ENCODE measurements at places on chromosomes 13 and 19.

- no peak for DNase-seq
Measured at GRCh38 chr13:33090755-33091414, 74.7 kb downstream of the KL start.

- no peak for DNase-seq
Measured at GRCh38 chr19:13092606-13093235, 9.9 kb downstream of the LYL1 start.

- DNase-seq = no peak
Measured at GRCh38 chr13:111511805-111512504, 191.5 kb downstream of the TEX29 start.

DNA sequence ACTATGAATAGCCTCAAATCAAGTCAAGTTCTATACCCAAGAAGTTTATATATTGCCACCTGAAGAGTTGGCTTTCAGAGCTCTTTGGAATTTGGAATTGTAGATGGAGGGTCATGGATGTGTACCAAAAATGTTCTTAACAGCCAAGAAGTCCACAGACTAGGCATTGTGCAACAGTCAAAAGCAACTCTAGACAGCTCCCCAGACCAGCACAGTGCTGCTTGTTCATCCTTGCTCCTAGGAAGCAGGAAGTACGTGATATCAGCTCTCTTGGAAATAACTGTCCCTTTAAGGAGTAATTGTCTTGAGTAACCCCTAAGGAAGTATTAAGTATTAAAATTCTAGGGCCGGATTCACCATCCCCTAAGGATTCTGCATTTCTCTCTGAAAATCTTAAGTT, 30.7 kb upstream of the IL17D start:
- no peak for DNase-seq

DNA sequence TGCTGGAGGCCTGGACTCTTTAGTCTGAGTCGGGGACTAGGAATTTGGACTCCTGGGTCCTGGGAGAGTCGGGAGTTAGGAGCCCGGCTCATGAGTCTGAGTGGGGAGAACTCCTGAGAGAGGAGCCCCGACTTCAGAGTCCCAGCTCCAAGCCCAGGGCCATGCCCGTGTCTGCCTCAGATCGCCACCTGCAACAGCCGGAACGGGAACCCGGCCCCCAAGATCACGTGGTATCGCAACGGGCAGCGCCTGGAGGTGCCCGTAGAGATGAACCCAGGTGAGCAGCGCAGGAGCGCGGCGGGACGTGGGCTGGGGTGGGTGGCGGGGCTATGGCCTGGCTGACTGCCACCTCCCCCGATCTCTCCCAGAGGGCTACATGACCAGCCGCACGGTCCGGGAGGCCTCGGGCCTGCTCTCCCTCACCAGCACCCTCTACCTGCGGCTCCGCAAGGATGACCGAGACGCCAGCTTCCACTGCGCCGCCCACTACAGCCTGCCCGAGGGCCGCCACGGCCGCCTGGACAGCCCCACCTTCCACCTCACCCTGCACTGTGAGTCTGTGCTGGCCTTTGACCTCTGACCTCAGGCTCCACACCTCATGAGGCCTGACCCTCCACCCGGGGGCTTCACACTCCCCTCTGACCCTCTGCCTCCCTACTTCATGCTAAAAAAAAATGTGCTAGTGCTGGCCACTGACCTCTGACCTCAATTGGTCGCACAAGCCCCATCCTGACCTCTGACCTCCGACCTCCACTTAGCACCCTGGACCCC, 4.4 kb downstream of the BCAM start:
- DNase-seq = no peak

- no peak for DNase-seq
Measured at GRCh38 chr13:108168929-108169328, 46.4 kb downstream of the LIG4 start.

GRCh38 chr13:20776751-20777150, 3.0 kb upstream of the EEF1AKMT1 start:
- DNase-seq = no peak

- no peak for DNase-seq
Measured at GRCh38 chr13:80133631-80134261, 207.2 kb downstream of the SPRY2 start.
